Stimulated activated CD4-positive, alpha-beta T cell treated with anti-CD3 and anti-CD28 coated beads, Interleukin-1b, Interleukin-23, amount 100 ng/mL, for 48 hours (primary cell): ENCODE measurements at places on chromosomes 2 and 18.

GRCh38 chr18:22324191-22325131, 93.3 kb downstream of the CTAGE1 start:
- DNase-seq, result no peak

DNA sequence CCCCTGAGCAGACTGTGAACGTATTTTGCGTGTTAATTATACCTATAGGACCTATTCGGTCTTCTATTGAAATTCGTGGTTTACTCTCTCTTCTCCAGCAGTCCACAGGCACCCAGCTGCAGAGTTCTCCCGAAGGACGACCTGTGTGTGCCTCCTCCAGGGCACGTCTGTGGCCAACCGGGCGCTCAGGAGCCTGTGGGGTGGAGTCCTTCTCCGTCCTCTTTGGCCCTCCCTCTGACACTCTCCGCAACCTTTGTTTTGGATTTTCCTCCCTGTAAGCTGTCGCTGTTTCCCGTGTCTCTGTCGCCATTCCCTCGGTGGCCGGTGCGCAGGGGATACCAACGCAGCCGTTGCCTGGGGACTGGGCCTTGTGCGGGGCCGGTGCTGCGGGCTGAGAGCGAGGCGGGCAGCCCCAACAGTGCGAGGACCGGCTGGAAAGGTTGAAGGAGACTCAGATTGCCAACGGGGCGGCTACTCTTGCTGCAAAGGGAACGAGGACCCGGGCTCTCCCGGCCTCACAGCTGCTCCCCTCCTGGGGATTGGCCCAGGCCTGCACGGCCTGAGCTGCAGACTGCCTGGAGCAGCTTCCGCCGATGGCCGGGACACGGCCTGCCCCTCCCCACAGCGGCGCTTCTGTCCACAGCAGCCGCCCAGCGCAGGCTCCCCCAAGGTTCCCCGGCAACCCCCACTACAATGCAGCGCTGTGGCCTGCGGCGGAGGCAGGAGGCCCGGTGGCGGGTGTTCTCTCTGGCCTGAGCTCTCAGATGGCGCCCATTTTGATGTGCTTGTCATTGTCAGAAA, 221.0 kb downstream of the MTX2 start:
- no peak for DNase-seq

GRCh38 chr2:225920621-225921220, 521.2 kb downstream of the NYAP2 start:
- DNase-seq, result no peak

GRCh38 chr2:32360416-32360815, 3.6 kb downstream of the BIRC6 start:
- DNase-seq, result no peak

DNA sequence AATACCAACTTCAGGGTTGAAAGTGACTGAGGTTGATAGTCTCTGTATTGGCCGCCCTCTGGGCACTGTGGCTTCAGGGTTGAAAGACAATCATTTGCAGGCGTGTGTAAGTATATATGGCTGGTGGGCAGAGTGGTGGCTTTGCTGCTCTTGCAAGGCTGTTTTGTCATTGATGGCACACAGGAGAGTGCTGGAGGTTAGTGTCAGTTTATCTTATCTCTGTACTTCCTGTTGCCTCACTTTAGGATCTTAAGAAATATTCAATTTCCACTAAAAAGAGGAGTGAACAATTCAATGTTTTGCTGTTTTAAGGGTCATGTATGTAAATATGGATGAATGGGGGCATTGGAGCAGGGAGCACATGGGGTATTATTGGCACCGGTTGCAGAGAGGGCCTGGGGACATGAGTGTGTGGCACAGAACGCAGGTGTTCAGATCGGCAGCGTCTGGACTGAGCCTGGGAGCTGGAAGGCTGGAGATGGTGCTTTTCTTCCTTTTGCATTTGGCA, 51.5 kb downstream of the NCK2 start:
- DNase-seq, result peak; percentile 43

- no peak for DNase-seq
Observed at GRCh38 chr18:57581301-57581934, 5.1 kb downstream of the FECH start.

- no peak for DNase-seq
Observed at GRCh38 chr2:186426153-186427016, 59.7 kb upstream of the ZC3H15 start.

- DNase-seq, result no peak
Observed at GRCh38 chr18:20966795-20967194, 144.8 kb downstream of the ROCK1 start.

DNA sequence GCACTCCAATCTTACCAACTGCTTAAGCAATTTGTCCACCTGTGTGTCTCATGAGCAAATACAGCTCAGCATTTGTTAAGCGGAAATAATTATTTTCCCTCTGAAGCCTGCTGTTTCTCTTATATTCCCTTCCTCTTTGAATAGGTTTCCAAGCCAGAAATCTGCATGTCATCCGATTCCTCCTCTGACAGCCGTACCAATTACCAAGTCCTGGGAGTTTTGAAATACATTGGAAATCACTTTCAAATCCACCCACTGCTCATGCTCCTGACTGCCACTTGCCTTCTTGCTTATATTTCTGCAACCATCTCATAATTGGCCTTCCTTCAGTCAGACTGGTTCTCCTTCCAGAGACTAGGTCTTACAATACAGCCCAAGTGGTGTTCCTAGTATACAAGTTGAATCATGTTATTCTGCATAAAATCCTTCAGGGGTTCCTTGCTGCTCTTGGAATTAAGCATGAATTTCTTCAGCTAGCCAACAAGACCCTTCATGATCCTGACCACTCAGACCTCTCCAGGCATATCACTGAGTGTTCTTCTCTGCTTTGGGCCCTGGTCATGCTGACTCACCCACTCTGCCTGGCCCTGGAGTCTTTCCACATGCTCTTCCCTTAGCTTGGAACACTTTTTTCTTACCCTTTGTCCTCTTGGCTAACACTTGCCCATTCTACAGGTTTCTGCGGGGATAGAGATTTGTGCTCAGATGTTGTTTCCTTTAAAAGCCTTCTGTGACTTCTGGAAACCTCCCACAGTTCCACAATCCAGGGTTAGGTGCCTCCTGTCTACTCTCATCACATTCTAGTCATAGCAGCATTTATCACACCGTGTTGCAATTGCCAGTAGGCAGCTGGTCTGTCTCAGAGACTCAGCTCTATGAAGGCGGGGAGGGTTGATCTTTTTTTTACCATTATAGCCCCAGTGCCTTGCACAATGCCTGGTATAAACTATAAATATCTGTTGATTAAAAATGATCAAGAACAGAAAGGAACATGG, 157.6 kb downstream of the ARL6IP6 start:
- no peak for DNase-seq

DNA sequence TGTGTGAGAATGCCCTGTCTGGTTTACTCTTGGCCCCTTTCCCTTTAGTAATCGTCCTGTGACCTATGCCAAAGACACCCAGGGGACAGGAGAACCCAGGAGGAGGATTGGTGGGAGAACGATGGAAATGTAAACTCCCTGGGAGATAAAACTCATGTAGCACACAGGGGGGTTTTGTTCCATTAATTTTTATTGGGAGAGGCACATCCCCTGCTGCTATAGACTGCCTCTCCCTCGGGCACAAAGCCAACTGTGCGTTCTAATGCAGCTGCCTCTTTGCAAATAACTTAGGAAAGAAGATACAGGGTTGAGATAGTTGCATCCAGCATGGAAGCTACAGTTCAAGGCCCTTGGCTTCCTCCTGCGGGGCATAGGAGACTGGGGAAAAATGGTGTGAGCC, 489.6 kb downstream of the SLC4A3 start:
- DNase-seq, result no peak

DNA sequence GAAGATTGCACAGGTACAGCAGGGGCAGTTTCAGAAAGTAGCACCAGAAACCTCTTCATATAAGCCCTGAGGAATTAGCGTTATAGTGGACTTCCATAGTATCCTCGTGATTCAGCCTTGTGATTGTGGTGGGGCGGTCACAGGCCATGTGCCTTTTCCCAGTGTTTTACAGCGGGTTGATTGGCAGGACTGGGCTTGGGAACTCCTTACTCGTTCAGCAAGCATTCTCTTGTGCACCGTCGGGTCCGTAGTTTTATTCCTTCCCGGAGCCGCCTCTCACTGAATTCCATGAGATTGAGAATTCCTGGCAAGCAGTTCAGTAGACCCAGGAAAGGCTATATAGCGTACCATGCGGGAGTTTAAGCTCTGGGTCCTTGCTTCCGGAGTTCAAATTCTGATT, 5.2 kb downstream of the COPS8 start:
- no peak for DNase-seq

- no peak for DNase-seq
Observed at GRCh38 chr2:237665713-237666143, 38.3 kb downstream of the LRRFIP1 start.

DNA sequence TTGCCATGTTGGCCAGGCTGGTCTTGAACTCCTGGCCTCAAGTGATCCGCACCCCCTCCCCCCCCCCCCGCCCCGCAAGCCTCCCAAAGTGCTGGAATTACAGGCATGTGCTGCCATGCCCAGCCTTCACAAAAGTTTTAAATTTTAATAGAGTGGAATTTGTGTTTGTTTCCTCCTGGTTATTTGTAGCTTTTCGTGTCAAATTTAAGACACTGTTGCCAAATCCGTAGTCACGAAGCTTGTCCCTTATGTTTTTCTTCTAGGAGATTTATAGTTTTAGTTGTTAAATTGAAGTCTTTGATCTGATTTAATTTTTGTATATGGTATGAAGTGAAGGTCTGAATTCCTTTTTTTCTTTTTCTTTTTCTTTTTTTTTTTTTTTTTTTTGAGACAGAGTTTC, 14.7 kb downstream of the ZNF236 start:
- DNase-seq, result no peak

DNA sequence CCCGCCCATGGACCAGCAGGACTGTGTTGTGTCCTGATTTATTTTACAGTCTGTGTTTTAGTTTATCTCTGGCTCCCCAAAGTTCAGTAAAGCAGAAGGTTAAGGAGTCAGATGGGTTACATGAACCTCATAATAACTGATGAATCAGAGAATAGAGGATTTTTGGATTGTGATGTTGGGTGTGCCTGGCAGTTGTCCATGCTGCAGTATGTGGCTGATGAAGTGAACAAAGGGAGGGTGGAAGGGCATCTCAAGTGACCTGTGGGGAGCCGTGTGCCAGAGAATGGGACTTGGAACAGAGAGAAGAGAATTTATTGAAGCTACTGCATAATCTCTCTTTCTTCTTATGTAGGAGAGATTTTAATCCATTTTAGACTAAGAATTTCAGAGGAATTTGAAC, 145.5 kb downstream of the MAP4K4 start:
- DNase-seq, result no peak

DNA sequence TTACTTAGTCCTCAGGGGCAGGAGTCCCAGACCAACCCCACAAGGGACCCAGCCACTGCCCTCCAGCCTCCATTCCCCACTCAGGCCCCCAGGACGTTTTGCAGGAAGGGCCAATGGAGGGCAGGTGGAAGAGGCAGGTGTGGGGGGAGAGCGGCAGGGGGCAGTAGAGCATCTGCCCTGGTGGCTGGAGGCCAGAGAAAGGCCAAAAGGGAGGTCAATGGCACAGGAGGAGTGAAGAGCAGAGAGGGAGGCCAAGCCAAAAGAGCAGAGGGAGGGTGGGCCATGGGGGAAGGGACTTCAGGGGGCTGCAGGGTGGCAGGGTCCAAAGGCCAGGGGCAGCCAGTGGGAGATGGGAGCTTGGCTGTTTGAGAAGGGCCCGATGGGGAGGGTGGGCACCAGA, 17.3 kb upstream of the GPR55 start:
- DNase-seq, result no peak

GRCh38 chr2:190413421-190413820, 5.3 kb downstream of the MFSD6 start:
- no peak for DNase-seq

DNA sequence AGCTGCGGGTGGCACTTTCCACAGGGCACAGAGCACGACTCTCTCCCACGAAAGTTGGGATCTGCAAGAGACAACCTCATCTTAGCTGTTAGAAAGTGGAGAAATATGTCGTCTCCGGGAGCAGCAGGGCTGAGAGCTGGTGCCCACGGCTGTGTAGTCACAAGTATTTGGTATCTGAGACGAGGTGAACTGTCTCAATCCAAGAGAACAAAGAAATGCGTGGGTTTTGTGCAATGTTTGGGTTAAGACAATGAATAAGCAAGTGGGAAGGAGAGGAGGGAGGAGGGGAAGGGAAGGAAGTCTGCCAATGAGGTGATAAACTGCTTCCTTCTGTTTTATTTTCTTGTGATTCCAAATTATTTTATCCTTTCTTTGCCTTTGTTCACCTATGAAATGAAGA, 18.0 kb downstream of the DYTN start:
- DNase-seq, result no peak

GRCh38 chr2:156619021-156619539, 182.9 kb downstream of the GPD2 start:
- DNase-seq, result no peak

DNA sequence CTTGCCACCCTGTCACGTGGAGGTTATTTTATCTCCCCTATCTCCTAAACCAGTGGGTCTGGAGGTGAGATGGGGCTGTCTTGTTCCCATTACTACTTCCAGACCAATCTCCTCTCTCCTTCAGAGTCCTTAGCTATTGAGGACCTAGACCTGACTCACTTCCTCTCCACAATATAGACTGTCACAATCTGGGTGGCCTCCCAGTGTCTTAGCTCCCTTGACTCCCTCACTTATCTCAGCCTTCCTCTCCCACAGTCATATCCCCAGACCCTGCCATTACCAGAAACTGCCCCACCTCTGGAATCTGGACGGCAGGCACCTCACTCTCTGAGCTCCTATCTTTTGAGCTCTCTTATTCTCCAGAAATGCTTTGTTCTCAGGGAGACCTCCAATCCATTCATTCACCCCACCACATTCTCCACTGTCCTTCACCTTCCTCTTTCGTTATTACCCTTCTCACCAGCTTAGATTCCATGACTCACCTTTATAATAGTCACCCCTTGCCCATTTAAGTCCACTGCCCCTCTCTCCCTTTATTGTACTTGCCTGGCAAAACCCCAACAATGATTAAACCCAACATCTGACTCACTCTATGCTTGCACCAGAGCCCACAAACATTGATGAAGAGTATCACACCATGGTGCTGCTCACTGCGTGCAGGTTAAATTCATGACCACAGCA, 23.3 kb upstream of the SIX3 start:
- DNase-seq, result no peak

- no peak for DNase-seq
Observed at GRCh38 chr2:199922856-199923255, 11.8 kb downstream of the C2orf69 start.

DNA sequence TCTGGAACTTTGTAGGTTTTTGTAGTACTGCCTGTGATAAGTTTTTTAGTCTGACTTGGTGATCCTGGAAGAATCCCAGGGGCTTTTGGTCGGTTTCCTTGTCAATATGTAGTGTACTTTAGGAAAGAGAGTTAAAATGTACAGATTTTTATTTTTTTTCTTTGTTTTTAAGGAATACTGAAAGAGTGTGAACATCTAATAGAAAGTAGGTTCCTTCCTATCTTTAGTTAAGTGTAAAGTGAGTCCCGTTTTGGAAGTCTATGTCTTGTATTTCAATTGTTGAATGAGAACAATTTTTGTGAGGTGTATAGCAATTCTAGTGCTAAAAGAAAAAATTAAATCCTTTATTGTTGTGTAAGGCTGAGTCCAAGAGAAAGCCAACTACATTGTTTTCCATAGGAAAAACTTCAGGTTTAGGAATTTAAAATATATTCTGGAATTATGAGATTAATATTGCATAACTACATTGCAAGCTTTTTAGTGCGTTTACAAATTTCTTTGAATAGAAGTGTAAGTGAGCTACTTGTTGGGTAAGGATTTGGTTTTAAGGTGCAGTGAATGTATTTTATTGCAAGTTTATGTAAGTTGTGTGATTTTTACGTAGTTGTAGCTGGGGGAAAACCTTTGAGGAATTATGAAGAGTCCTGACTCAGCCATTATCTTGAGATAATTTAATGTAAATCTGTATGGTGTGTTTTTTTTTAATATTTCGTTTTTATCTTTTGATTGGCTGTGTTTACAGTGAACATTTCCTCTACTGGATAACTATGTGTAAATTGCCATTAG, 1.7 kb downstream of the VAPA start:
- no peak for DNase-seq

- peak; percentile 60 for DNase-seq
Observed at GRCh38 chr2:98822301-98823164, 91.6 kb upstream of the MGAT4A start.
